Fibroblast of gingiva (primary cell): ENCODE measurements at places on chromosomes 16 and 17.

- DNase-seq, result no peak
These were observed 1.0 kb downstream of the EMC8 start for GRCh38 chr16:85798283-85798776.

- DNase-seq, result no peak
These were observed 9.7 kb downstream of the ZNHIT3 start for GRCh38 chr17:36496018-36496789.

GRCh38 chr17:34411646-34412421, 48.8 kb upstream of the CCL1 start:
- DNase-seq, result no peak

- no peak for DNase-seq
These were observed 262.6 kb downstream of the MAP2K6 start for GRCh38 chr17:69677130-69677529.

GRCh38 chr17:62099532-62099931, 34.5 kb upstream of the MED13 start:
- no peak for DNase-seq

GRCh38 chr16:77171745-77172635, 19.0 kb upstream of the MON1B start:
- DNase-seq, result peak; percentile 43

- no peak for DNase-seq
These were observed 312.7 kb upstream of the KCNJ16 start for GRCh38 chr17:69762359-69762758.

GRCh38 chr17:49071106-49071505, 61.5 kb upstream of the B4GALNT2 start:
- DNase-seq, result peak; percentile 40

GRCh38 chr17:49022391-49022941, 25.3 kb downstream of the IGF2BP1 start:
- peak; percentile 38 for DNase-seq

DNA sequence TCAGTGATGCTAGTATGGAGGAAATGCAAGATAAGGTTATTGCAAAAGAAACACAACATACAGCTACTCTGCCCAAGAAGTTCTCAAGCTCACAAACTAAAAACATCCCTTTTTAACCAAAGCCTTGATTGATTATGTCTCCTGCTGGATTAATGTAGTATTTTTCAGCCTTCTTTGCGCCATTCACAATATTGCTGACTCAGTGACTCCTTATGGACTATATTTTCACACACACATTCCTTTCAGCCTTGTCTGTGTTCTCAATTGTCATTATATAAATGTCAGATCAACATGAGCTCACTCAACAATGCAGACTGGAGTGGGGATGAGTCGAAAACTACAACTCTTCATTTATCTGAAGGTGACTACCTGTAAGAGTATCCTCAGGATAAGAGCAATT, 579.3 kb upstream of the CDH8 start:
- no peak for DNase-seq

DNA sequence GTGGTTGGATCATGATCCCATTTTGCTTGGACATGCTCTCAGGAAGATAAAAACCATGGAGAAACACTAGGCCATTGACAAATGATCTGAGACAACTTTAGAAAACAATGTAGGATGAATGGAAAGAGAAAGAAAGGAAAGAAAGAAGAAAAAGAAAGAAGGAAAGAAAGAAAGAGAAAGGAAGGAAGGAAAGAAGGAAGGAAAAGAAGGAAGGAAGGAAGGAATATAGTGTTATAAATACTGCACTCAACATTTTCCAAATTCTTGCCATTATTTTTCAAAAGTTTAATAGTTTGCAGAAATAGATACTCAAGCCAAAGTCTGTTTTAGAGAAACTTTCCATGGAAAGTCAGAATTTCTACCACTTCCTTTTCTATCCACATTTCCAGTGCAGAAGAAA, 39.2 kb upstream of the CACNG3 start:
- no peak for DNase-seq

DNA sequence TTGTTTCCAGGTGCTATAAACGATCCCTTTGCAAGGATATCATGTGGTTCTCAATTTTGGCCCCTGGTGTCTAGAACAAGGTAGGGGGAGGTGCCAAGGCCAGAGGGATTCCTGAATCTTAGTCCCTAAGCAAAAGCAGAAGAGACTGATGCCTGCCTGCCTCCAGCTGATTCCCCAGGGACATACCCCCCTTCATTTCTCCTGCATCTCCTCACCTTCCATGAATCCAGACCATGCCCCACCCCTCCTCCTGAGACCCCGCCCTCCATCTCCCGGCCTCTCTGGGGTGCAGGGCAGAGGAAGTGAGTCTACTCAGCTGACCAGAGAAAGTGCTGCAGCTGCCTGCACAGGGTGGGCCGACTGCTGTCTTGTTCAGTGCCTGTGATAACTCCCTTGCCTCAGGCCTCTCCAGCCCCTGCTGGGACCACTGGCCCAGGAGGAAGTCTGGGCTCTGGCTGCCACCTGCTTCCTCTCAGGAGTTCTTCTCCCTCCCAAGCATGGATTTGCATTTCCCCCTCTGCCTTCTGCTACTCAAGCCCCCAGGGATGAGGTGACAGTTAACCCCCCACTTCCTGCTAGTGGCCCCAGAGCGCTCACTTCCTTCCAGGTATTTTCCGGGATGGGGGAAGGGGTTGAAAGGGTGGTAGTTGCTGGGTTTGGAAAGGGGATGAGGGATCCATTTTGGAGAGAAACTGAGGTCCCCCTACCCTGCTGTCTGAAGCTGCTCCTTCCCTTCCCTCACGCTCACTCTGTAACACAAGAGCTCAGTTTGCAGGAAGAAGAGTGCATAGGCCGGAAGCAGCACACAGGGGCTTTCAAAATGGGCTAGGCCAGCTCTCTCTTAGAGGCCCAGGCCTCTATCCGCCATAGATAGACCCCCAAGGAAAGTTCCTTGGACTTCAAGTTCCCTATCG, 10.5 kb upstream of the TSPOAP1 start:
- no peak for DNase-seq

DNA sequence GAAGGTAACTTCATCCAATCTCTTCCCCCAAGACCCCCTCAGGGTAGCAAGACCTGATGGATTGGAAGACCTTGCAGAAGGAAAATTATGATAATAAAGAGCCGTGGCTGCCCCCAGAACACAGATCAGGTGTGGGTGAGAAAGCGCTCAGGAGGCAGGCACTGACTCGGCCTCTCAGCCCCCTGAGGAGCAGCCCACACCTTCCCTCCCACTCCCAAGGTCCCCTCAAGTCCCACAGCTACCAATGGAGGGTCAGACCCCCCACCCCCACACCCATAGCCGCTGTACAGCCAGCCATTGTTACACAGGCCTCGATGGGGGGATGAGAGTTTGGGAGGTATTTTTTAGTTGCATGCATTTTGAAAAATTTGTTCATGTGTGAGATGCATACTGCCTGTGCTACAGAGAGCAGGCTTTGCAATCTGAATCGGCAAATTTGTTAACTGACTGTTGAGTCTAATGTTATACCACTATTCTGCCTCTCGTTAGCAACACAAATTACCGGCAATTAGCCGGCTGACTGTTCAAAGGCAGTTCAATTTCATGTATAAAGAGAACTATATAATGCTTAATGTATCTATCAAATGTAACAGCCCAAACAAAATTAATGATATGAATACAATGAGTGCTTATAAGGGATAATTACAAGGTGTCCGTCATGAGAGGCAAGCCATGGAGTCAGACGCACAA, 211.7 kb downstream of the C16orf78 start:
- DNase-seq, result no peak

DNA sequence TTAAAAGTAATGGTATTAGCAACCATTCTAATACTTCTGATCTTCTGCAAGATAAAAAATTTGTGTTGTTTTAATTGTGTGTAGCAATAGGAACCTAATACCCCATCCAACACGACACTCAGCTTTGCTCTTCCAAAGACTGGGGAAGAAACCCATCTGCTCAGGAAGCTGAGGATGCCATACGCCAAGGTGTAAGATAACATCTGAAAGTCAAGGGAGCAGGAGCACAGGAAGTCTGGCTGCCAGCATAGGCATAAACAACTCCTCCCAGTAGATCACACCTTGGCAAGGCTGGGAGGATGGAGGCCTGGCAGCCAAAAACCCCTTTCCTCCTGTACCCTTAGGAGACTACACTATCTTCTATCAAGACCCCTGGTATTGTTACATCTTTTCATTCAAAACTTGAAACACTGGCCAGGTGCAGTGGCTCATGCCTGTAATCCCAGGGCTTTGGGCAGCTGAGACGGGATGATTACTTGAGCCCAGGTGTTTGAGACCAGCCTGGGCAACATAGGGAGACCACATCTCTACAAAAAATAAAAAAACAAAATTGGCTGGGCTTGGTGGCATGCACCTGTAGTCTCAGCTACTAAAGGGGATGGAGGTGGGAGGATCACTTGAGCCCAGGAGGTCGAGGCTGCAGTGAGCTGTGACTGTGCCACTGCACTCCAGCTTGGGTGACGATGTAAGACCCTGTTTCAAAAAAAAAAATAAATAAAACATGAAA, 5.7 kb upstream of the SPHK1 start:
- DNase-seq, result no peak

DNA sequence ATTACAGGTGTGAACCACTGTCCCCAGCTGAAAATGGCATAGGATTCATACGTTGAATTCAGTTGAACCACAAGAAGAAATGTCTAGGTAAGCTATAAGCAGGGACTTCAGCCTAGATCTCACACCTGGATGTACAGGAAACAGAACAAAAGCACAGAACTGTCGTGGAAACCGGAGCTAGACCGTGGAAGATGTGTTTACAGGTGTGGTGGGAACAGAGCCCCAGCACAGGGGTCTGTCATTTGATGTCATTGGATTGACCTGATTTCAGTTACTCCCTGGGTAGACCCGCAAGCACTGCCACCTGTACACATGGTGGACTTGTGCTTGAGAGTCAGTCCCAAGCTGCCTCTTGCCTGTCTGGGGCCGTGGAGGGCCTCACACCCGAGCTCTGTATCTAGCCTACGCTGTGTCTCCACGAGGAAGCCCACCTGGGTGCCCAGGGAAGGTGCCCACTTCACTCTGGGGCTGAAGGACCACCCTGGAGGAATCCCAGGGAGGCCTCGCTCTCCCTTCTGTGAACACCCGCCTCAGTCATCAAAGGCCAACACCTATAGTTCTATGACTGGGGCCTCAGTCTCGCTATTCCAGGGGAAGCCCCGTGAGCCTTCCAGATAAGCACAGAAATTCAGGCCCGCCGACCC, 32.2 kb upstream of the MLKL start:
- no peak for DNase-seq

GRCh38 chr17:17822616-17823015, 14.2 kb downstream of the SREBF1 start:
- no peak for DNase-seq

DNA sequence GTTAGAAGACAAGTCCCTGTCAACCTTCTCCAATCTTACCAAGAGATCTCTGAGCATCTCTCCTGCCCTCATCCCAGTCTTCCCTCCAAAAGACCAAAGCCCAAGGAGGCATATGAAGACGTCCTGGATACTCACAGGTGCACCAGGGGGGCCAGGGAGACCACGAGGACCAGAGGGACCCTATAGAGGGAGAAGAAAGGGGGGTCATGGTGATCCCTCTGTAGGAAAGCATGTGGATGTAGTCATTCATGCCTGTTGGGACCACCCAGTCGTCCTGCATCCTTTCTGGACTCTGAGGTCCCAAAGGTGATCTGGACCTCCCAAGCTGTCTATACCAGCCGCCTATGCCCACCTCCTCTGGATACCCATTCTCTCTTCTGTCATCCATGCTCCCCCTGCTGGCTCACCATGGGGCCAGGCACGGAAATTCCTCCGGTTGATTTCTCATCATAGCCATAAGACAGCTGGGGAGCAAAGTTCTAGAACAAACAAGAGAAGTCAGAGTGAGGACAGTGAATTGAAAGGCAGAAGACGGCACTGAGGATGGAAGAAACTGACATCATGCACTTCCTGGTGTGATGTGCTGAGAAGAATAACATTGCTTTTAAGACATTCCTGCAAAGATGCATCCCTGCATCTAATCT, 3.3 kb downstream of the COL1A1 start:
- DNase-seq, result peak; percentile 53

- DNase-seq, result peak; percentile 77
These were observed 9.8 kb downstream of the SLC16A3 start for GRCh38 chr17:82238472-82239201.

GRCh38 chr17:42531455-42532354, 4.3 kb upstream of the NAGLU start:
- peak; percentile 39 for DNase-seq

DNA sequence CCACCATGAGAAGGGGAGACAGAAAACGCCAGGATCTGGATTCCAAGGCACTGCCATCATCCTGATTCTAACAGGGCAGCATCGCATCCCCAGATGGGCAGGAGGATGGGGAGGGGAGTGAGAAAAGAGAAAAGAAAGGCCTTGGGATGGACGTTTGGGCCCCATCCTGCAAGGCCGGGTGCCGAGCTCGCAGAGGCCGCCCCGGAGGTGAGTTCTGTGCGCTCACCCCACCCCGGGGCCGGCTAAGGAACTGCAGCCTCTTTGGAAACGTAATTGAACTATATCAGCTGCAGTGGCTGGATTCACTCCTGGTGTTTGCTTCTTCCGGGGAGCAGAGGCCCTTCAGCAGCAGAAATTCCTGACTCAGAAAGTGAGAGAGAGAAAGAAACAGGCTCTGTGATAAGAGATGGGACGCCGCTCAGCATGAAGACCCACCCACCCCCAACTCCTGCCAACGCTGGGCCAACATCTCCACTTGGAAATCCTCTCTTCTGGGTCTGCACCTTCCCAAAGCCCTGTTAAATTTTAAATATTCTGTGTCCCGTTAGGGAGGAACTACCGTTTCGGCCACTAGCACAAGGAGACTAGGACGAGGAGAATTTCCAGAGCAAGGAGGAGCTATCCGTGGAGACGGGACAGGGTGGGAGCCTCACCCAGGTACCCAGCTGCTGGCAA, 8.5 kb upstream of the SSTR2 start:
- peak; percentile 48 for DNase-seq

DNA sequence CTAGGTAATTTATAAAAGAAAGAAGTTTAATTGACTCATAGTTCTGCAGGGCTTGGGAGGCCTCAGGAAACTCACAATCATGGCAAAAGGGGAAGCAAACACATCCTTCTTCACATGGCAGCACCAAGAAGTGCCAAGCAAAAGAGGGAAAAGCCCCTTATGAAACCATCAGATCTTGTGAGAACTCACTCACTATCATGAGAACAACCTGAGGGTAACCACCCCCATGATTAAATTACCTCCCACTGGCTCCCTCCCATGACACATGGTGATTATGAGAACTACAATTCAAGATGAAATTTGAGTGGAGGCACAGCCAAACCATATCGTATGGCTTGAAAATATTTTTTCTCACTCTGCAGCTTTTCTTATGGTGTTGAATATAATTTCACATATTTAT, 151.7 kb downstream of the ANKFN1 start:
- no peak for DNase-seq
